ENCODE measurements at places on chromosomes 13 and 19.

- no peak for DNase-seq
Observed at GRCh38 chr13:101231751-101232428, 184.4 kb downstream of the NALCN start.

- no peak for DNase-seq
Observed at GRCh38 chr19:51698296-51698695, 5.2 kb downstream of the SPACA6 start.

- no peak for DNase-seq
Observed at GRCh38 chr13:47893527-47893926, 107.5 kb downstream of the SUCLA2 start.

GRCh38 chr13:58619396-58620113 is 988.0 kb downstream of the PCDH17 start:
- no peak for DNase-seq

GRCh38 chr13:26344980-26345379 is 91.1 kb downstream of the CDK8 start:
- DNase-seq, result no peak

- no peak for DNase-seq
Observed at GRCh38 chr13:64090311-64090710, 2674.7 kb upstream of the PCDH20 start.

DNA sequence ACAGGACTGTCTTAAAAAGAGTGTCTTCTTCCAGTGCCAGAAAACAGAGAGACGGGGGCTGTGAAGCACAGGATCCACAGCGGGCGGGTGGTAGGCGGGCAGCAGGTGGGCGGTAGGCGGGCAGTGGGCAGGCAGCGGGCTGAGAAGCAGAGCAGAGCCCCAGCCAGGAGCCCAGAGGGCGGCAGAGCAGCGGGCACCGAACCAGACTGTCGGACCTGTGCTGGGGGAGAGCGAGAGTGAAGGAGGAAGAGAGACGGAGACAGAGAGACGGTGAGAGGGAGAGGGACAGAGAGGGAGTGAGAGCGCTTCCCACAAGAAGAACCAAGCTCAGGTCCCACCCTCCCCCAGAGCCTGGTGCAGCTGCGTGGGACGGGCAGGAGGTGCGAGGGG is 30.3 kb downstream of the RASA3 start:
- peak; percentile 10 for DNase-seq

- no peak for DNase-seq
Observed at GRCh38 chr19:48879025-48879637, 6.9 kb downstream of the PPP1R15A start.

DNA sequence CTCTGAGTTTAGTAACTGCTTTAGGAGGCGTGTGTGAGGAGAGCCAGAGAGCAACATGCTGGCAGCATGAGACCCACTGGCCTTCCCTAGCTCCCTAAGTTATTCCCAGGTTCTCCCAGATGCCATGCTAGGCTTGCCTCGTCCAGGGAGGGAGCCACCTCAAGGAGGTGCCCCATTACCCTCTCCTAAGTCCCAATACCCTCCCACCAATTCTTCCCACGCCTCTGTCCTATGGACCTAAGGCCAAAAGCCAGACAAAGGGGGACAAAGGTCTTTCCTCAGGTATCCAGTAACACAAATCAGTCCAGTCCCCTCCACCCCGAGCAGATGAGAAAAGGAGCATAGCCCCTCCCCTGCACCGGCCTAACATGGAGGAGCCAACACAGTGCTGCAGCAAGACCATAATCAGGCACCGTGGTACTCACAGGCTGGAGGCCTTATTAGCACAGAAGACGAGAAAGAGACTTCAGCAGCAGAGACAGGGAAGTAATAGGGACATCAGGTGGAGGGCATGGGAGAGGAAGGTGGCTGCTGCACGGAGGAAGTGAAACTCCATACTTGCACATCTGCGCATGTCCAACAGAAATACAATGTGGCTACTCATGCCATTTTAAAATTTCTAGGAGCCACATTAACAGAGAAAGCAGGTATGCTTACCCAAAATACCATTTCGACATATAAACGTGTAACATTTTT is 46.3 kb downstream of the BRD4 start:
- no peak for DNase-seq

GRCh38 chr13:32610977-32611376 is 24.7 kb downstream of the PDS5B start:
- no peak for DNase-seq

DNA sequence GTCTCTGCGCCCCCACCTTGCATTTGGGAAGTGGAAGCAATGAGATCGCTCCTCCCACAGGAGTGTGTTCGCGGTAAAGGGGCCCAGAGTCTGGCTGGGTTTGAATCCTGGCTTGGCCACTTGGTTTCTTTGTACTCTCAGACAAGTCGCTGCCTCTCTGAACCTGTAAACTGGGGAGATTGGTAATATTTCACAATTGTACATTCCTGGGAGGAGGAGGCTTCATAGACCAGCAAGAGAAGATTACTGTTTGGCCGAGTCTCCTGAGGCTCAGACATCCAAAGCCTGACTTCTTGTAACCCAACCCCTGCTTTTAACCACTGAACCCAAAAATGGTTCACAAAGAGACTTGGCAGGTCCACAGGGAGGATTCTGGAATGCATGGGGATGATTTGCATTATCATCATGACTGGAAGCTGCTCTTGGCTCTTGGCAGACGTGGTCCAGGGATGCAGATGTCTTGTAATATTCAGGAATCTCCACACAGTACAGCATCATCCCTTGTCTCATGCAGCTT is 13.6 kb upstream of the STRN4 start:
- DNase-seq, result no peak

GRCh38 chr19:31232871-31233270 is 116.4 kb downstream of the TSHZ3 start:
- DNase-seq, result no peak

- DNase-seq, result no peak
Observed at GRCh38 chr19:645912-646778, 6.5 kb downstream of the FGF22 start.

GRCh38 chr19:4391701-4392483 is 8.5 kb downstream of the SH3GL1 start:
- DNase-seq, result no peak

DNA sequence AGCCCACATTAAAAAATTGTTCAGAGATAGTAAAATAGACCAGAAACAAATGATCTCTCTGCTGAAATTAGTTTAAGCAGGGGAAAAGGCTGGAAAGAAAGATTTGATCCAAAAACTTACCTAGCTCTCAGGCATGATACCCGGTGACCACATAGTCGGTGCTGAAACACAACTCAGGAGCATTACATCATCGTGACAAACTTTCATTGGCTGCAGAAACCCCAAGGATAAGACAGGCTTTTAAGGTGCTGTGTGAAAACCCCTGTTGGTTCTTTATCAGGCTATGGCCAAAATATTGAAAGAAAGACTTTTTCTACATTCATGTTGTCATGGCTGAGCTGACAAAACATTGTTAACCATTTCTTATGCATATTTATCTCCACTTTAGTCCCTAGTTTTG is 171.7 kb upstream of the KLF12 start:
- no peak for DNase-seq

DNA sequence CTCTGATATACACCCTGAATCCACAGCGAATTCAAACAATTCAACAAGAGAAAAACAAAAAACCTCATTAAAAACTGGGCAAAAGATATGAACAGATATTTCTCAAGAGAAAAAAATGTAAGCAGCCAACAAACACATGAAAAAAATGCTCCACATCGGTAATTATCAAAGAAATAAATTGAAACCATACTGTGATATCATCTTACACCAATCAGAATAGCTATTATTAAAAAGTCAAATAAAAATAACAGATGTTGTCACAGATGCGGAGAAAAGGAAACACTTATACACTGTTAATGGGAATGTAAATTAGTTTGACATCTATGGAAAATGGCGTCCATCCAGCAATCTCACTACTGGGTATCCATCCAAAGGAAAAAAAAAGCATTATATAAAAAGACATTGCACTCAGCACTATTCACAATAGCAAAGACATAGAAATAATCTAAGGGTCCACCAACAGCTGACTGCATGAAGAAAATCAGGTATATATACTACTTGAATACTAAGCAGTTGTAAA is 1495.0 kb upstream of the PCDH20 start:
- no peak for DNase-seq

DNA sequence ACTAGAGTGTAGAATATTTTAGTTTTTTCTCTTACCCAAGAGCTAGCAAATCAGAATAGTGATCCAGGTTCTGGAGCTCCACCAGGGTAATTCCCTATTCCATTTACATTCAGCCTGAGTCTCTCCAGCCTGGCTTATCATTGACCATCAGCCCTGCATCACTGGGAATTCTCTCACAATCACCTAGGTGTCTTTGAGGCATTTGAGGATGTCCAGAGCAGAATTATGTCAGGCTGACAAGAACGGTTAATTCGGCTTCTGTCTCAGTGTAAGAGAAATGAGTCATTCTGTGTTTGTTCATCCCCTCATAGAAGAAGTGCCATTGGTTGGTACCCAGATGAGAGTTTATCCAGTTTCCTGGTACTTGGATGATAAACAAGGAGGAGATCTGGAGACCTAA is 180.5 kb downstream of the ZNF737 start:
- no peak for DNase-seq

DNA sequence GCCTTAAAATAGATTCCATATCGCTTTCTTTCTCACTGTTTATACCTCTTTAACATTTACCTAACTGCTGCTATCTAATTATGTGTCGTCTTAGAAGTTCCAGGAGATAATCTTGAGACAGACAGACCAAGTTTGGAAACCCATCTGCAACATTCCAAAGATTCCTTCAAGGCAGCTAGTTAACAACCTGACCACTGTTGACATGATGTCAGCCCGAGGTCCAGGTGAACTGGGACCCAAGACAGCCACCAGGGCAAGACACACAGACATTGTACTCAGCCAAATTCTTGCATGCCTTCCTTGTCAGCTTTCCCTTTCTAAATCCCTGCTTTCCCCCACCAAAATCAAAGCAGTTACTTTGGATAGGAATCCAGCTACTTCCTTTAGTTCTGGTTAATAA is 1476.5 kb upstream of the PRR20A start:
- no peak for DNase-seq

- DNase-seq, result no peak
Observed at GRCh38 chr13:51175639-51176038, 46.6 kb upstream of the FAM124A start.

DNA sequence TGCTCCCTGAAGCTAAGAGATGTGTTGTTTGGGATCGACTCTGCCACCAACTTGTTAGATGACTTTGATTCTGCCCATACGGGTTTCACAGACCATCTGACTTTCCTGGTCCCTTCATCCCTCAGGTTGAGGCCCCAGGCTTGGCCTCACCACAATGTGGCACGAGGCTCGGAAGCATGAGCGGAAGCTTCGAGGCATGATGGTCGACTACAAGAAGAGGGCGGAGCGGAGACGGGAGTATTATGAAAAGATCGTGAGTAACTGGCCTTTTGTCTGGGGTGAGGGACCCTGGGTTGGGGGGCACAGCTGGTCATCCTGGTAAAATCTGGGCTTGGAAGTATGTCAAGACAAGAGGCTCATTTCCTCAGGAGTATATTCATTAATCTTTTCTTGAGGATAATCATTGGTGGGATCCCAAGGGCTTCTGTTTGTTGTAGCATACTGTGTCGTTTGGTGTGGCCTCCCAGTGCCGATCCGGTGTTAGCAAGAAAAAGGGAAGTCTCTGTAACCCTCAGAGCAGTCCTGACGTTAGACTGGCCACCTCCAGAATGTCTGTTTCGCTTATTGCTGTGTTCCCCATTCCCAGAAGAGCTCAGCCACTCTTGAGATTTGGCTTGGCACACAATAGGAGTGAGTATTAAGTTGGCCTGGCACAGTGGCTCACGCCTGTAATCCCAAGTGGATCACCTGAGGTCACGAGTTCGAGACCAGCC is 1.4 kb downstream of the CLASRP start:
- DNase-seq, result no peak

GRCh38 chr19:44745887-44746600 is 2.5 kb upstream of the BCL3 start:
- DNase-seq, result no peak

- no peak for DNase-seq
Observed at GRCh38 chr13:65149687-65150086, 2080.4 kb downstream of the PCDH9 start.

All from activated naive CD4-positive, alpha-beta T cell treated with anti-CD3 and anti-CD28 coated beads, Interleukin-2, amount 50 U/mL, for 16 hours (primary cell).